ENCODE measurements at places on chromosomes 1 and 21.

DNA sequence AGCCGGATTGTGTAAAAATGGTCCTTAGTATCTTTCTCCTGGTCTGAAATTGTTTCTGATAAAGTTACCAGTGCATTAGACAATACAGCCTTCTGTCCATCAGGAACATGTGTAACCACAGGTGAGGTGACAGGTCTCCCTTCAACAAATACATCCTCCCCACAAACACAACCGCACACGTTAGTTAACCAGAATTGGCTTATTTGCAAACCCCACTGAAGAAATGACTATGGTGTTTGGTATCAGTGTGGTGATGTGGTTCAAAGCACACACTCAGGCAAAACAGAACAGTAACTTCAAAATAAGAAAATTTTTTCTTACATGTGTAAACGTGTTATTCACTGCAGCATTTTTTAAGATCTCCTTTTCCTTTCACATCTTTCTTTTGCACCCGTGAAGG, 517.2 kb upstream of the NR5A2 start:
- DNase-seq: no peak

- no peak for DNase-seq
Observed at GRCh38 chr1:166638137-166638536, 201.1 kb upstream of the POGK start.

GRCh38 chr21:38433471-38433870, 64.8 kb downstream of the ERG start:
- DNase-seq: no peak

DNA sequence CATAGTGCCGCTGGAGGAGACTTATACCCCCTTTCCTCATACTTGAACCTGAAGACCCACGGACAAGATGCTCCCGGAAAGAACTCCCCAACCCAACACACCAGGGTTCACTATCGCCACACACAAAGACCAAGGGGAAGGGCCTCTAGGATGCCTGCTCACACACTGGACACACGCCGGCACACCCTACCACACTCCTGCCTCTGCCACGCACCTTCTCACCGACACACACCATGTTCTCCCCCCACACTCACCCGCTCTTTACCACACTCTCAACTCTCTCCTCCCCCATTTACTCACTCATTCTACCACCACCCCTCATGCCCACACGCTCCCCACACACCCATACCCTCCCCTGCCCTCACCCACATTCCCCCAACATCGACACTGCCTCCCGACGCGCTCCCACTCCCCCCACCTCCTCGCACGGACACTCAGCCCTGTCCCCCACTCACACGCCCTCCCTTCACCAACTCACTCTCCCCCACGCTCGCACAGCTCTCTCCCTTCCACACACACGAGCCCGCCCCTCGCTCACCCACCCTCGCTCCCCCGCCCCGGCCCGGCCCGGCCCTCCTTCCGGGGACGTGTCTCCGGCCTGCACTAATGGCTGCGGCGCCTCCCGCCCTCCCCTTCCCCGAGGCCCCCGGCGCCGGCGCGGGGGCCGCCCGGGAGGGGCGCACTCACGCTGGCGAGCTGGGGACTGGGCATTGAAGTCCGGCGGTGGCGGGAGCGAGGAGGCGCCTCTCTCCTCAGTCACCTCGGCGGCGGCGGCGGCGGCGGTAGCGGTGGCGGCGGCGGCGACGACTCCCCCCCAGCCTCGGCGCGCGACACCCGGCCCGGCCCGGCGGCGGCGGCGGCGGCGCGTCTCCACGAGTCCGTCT, 626 bp downstream of the PTP4A2 start:
- DNase-seq: no peak

- DNase-seq: no peak
Observed at GRCh38 chr1:54574158-54574778, 26.2 kb downstream of the ACOT11 start.

DNA sequence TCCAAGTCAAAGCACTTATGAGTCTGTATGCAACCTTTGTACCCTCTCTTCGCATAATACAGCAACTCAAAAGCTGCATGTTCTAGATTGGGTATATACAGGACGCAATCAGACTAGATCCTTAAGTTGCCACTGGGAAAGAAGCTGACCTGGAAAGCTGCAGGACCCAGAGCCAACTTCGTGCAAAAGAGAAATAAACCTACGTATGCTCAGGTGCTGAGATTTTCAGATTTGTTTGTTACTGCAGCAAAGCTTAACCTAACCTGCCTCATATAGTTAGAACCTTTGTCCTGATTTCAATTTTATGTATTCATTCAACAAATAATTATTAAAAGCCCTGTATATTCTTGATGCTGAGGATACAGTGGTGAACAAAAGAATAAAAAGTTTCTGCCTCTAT, 139.7 kb downstream of the SLC30A10 start:
- no peak for DNase-seq

DNA sequence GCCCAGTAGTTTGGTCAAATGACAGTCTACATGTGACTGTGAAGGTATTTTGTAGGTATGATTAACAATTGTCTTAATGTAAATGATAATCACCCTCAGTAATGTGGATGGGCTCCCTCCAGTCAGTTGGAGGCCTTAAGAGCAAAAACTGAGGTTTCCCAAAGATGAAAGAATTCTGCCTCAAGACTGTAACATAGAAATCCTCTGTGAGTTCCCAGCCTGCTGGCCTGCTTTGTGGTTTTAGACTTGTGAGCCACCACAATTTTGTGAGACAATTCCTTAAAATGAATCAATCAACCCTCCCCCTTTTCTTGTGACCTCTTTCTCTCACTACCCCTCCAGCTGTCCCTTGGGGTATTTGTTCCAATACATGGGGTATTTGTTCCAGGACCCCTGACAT, 226.4 kb upstream of the DPYD start:
- DNase-seq: no peak

GRCh38 chr1:84569216-84569615, 5.0 kb downstream of the CTBS start:
- no peak for DNase-seq

- no peak for DNase-seq
Observed at GRCh38 chr1:163161337-163161736, 41.4 kb downstream of the RGS5 start.

- DNase-seq: no peak
Observed at GRCh38 chr1:201217851-201218250, 27.2 kb downstream of the IGFN1 start.

DNA sequence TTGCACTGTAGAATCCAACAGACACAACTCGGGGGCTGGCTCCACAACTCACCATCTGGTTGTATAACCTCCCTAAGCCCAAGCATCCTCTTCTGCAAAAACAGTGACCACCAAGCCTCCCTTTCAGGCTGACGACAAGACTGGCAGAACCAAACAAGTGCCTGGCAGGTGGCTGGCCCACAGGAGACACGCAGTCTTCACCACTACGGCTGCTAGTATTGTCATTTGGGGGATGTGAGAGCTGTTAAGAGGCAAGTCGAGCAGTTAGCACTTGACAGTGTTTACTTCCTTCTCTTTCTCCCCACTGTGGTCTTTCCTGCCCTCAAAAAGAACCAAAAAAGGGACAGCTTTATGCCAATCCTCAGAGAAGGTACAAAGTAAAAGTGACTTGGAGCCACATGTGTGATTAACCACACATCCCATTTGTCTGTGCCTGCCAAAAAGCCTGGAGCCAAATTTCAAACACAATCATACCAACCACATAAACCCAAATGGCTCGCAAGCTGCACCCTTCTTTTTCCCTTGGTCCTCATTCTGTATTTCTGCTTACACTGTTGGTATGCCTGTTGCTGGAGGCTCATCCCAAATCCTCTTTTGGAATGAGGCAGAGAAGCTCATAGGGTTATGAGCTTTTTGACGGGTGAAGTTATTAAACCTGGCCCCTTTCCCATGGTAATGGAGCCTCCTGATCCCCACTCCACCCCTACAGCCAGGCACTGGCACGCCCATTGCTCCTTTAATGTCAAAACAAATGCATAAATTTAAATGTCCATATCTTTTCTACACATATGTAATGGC, 94.1 kb downstream of the TGFBR3 start:
- DNase-seq: no peak

DNA sequence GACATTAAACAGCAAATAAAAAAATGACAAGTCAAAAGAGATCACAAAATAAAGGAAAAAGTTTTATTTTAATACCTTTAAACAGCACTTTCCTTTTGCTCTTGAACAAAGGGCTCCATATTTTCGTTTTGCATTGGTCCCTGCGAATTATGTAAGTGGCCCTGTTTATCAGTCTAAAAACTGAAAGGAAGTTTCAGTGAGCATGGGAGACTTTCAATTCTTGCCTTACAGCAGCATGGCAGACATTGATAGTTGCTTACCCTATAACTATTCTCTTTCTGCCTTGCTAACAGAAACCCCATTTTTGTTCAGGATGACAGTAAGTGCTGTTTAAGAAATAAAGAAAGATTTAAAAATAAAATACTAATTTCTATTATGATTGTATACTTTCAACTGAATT, 5.2 kb upstream of the SH3GLB1 start:
- DNase-seq: no peak

GRCh38 chr1:162710345-162710744, 78.1 kb downstream of the DDR2 start:
- DNase-seq: no peak

- no peak for DNase-seq
Observed at GRCh38 chr1:41359211-41360073, 1.8 kb upstream of the FOXO6 start.

DNA sequence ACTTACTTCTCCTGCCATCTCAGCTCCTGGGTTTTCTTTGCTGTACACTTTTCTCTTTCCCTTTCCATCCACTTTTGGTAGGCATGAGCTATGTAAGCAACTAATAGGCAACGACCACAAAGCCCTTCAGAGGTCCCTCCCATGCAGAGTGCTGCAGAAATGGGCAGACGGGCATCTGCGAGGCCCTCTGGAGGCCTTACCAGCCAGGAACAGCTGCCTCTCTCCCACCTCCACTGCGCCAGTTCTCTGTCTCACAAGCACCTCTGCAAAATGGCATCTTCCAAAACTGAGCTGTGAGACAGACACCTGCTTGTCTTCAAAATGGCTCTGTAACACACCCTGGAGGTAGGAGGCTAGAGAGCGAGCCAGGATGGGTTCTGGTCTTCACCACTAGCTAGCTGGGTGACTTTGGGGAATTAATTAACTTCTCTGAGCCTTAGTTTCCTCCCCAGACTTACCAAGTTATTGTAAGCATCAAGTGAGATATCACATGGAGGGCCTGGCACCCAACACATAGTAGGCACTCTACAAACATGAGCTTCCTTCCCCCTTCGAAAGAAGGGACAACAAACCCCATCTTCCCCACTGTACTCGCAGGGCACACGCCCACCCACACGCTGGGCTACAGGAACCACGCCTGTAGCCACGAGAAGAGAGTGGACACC, 62.0 kb downstream of the BCAR3 start:
- no peak for DNase-seq

GRCh38 chr1:247530785-247531184, 5.5 kb downstream of the OR2C3 start:
- no peak for DNase-seq

GRCh38 chr1:10378081-10378841, 20.6 kb upstream of the PGD start:
- DNase-seq: no peak

GRCh38 chr1:15329104-15329820, 80.4 kb upstream of the EFHD2 start:
- DNase-seq: no peak

GRCh38 chr1:89610457-89611011, 22.4 kb upstream of the LRRC8C start:
- DNase-seq: no peak

GRCh38 chr1:151881479-151881878, 27.8 kb downstream of the THEM4 start:
- DNase-seq: no peak

DNA sequence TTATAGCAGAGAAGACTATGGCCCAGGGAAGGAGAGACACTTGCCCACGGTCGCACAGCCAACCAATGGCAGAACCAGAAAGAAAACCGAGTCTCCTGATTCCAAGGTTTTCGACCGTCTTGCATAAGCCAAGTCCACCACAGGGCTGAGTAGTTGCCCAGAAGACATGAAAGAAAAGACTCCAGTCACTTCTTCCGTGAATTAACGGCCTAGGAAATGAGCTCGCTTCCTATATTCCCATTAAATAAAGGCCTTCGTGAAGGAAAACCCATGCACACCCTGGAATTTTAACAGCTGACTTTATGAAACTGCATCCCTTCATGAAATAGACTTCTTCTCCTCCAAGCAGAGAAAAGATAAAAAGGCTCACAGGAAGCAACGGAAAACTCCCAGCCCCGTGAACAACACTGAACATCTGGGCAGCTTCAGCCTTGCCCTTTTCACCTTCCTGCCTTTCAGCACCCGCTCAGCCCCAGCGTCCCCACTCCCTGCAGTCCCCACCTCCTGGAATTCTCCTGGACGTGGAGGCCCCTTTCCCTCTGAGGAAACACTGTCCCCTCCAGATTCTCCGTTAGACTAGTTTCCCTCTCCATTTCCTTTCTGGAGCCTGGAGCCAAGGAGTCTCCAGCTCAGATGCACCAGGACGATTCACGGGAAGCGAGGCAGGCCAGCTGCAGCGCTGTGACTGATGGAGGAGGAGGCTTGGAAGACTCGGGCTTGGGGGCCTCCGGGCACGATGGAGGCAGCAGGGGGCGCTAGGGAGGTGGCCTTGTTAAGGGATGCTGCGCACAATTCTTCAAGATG, 2.7 kb upstream of the MYOC start:
- peak; percentile 24 for DNase-seq

DNA sequence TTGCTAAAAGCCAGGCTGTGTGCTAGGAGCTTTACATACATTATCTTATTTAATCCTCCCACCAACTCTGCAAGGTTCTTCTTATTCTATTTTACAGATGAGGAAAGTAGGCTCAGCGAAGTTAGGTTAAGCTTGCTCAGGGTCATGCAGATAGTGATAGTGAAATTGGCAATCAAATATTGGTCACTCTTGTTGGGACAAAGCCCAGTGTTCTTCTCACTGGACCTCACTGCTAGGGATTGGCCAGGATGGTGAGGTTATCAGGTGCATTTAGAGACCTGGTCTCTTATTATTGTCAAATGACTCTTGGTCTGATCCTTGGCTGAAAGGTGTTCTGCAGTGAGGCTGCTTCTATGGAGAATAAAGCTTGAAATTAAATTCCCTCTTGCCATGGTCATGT, 145.1 kb downstream of the CNIH3 start:
- DNase-seq: no peak

- DNase-seq: no peak
Observed at GRCh38 chr1:232066521-232066920, 439.9 kb downstream of the DISC1 start.

DNA sequence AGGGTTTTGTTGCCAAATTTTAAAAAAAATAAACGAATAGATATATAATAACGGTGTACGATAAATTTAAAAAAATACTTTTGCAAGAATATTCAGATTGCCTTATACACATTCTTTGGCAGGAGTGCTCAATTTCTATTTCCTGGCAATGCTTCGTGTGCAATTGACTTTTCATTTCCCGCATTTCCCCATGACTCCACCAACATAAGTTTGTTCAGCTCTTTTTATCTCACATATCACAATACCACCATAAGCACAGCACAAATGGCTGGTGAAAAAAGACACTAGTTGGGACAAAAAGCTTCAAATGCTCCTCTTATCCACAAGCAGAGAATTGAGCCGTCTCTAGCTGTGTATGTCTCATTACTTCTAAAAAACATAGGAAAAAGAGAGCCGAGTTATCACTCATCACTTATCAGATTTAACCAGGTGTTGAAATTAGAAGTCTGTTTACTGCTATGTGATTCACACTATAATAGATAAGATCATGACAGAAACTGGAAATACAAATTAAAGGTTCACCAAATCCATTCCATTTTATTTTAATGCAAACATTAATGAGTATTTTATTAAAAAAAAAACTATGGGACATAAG, 28.9 kb upstream of the RGS1 start:
- no peak for DNase-seq

GRCh38 chr21:38774152-38774551, 31.6 kb upstream of the ETS2 start:
- no peak for DNase-seq
